Activated CD8-positive, alpha-beta memory T cell treated with anti-CD3 and anti-CD28 coated beads for 1 hour (primary cell): ENCODE measurements at places on chromosomes 2 and 18.

GRCh38 chr2:178241844-178242551 is 47.7 kb downstream of the OSBPL6 start:
- DNase-seq, result no peak

DNA sequence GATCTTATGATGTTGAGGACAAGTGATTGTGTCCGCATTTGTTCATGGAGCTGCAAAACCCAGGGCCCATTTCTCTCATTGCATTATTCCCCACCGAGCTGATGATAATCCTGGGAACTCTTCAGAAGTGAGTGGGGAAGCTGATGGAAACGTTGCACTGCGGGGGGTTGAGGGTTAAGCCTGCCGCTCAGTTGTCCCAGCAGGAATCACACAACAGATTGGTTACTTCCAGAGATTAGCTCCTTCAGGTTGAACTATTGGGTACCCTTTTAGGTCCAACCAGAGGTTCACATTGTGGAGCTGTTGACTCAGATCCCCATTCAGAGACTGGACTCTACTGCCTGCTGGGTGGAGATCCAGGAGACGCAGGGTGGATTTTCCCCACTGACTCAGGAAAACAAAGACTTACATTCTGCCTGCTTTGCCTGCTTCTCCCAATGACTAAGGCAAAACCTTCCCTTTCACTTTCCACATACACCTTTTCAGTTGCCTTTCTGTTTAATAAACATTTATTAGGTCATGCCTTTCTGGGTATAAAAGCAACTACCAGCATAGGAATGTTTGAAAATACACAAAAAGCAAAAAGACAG is 286.4 kb downstream of the TXNL1 start:
- no peak for DNase-seq

DNA sequence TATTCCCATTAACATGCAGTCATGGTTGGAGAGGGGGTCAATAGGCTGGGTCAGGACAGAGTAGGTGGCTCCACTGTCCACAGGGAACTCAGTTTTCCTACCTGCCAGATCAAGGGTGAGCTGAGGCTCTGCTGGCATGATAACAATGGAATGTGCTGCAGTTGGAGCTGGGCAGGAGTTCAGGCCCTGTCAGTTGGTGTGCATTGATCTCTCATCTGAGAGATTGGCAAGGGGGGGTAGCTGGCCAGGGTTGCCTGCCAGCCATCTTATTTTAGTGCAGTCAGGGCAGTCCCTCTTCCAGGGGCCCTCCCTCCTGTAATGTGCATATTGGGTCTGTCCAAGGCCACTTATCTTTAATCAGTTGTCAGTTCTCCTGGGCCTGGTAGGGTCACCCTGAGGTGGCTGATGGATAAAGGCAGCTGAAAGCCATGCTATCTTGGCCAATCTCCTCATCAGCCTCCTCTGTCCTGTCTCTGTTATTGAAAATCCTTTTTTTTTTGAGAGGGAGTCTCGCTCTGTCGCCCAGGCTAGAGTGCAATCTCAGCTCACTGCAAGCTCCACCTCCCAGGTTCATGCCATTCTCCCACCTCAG is 38.1 kb upstream of the CCBE1 start:
- no peak for DNase-seq

DNA sequence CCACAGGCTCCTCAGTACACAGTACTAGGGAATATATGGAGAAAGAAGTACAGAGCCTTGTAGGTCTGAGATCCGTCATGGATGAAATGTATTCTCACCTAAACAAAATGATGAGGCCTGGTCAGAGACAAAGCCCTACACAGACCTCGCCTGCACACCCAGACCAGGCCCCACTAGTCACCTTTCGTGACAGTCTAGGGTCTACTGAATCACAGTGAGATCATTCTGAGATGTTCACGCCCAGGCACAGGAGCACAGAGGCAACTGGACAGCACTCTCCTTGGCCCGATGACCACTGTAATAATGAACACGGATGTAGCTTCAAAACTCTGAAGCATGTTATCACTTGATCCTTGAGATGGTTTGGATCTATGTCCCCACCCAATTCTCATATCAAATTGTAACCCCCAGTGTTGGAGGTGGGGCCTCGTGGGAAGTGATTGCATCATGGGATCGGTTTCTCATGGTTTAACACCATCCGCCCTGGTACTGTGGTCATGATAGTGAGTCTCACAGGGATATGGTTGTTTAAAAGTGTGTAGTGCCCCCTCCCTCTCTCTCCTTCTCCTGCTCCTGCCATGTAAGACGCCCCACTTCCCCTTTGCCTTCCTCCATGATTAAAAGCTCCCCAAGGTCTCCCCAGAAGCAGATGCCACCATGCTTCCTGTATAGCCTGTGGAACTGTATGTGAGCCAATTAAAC is 15.1 kb downstream of the DOCK10 start:
- DNase-seq, result no peak

DNA sequence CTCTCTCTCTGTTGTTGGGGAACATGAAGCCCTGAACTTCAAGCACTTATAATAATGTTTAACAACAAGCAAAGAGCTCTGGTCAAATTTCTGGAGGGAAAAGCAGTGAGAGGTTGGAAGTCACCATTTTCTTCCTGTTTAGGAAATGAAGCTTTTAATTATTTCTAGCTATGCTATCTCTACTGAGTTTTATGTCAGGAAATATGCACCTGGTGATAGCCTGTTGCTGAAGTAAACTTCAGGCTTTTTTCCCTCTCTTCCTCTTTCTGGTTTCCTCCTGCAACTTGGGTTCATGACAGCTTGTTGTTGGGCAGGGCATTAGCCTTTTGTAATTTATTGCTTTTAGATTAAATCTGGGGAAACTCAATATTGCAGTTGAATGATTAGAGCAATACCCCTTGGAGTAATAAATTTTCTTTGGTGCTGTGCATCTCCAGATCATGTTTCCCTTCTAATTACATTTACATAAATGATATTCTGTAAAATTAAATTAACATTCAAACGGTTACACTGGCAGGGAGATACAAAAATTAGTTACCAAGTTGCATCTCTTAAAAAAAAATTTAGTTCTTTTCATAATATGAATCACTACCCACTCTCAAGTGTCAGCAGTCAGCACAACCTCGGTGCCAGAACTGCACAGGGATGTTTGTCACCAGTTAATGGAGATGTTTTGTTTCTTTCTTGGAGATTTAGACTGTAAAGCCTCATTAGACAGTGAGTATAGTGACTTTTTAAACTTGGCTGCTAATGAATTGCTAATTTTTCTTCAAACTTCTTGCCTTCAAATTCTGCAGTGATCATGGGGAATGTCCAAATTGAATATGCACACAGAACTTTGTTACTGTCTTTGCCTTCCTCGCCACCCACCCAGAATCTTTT is 466.6 kb upstream of the ETAA1 start:
- no peak for DNase-seq

DNA sequence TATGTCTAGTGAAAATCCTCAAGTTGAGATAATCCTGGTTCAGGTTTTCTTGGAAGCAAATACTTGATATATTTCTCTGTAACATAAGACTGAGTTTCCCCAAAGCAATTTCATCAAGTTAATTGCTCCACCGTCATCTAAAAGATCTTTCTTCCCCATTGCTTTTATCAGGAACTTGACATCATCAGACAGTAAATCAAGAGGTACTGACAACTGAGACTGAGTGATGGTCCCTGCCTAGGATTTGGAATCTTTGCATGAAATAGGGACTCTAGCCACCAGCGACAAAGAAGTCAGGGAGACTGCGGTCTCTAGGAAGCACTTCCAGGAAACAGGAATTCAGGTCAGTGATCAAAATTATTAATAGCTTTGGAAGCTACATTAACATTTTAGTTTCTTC is 43.4 kb upstream of the SCN1A start:
- no peak for DNase-seq

DNA sequence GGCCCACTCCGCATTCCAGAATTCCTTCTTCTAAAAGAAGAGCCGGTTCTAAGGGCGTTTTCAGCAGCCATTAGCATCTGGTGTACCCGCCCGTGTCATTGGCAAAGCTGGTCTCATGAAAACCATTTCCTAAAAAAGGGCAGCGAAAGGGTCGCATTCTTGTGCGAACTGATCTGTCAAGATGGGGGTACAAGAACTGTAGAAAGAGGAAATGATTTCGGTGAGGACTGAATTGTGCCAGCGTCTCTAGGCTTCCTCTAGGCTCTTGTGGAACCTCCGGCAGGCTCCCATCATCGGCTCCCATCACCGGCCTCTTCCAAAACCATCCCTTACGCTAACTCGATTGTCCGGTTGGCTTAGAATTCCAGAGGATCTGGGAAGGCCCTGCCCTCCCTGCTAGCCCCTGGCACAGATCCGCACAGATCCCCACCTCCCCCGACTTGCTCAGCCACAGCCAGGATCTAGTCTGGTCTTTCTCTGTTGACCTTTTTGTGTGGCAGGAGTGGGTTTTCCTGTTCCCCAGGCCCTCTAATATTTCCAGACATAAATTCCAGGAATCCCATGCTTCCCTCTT is 1.3 kb downstream of the RAB31 start:
- no peak for DNase-seq

- no peak for DNase-seq
These were observed 31.5 kb downstream of the MRPL33 start for GRCh38 chr2:27803046-27803445.

DNA sequence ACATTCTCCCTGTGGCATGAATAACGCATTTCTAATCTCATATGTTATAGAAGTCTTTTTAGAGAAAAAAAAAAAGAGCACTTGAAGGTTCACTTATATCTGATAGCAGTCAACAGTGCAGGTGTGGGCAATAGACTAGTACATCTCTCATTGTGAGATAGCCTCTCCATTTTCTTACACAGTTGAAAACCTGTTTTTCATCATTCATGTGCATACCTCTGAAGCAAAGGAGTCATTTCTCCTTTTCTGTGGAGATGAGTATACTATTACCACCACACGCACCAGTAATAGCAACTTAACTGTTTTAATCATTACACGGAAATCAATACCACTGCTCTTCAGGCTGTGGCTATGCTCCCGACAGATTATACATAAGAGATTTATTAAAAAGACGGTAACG is 1653.3 kb upstream of the TMEFF2 start:
- no peak for DNase-seq

DNA sequence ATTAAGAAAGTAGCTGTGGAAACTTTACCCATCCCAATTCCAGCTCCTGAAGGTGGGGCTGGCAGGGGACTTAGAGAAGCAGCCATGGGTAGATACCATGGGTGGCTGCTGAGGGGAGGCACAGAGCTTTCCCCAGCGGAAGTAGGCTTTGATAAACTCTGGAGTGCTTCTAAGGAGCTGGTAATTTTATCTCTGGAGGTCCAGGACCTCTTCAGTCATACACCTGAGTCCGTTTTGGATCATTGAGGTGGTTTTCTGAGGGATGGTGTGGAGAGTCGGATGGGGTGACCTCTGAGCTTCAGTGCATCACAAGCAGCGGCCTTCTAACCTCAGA is 36.7 kb upstream of the BMP10 start:
- DNase-seq, result no peak

DNA sequence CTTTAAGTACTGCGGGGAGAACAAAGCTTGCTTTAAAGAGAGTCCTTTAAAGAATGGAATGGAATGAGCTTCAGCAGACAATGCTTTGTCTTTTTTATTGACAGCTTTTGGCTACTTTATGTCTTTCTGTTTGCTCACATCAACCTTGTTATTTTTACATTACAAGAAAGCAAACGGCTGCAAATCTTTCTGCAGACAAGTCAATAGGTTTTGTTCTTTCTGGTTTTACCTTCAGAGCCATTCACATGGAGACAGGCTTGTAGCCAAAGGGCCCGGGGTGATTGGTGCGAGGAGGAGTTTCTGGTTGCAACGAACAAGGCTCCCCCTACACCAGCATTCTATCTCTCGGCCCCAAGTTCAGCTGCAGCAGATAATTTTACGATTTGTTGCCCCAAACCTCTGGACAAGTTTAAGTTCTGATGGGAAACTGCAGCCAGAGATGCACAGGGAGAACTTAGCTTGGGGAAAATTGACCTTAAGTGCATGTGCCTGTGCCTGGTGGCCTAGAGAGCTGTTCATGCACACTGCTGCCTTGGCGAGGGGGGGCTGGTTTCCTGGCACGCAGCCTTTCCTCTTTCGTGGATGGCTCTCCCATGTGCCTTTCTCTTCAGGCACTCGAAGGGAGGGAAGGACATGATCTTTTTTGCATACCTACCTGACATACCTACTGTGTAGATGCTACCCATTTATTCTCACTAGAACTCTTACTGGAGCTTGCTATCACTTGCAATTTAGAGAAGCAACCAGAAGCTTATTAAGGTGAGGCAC is 543.2 kb downstream of the DCDC2C start:
- DNase-seq, result no peak

GRCh38 chr2:15730545-15731212 is 139.0 kb downstream of the DDX1 start:
- no peak for DNase-seq

GRCh38 chr18:8673256-8674209 is 31.8 kb upstream of the MTCL1 start:
- no peak for DNase-seq

DNA sequence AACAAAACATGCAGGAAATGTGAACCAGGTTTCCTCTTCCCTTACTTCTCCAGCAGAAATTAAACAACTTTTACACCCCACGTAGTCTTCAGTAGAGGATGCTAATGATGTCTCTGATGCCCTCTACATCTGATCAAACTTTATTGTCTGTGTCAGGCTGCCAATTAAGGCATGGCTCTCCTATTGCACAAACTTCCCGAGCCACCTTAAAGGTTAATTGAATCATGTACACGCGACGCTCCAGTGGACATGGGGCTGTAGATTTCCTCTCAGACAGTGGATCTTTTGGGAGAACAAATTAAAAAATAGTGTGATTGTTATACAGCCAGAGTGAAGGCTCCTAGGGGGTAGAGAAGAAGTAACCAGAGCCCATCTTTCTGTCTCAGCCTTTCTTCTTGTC is 301.6 kb downstream of the SMAD2 start:
- DNase-seq, result no peak

- DNase-seq, result no peak
These were observed 46.6 kb downstream of the SLC30A6 start for GRCh38 chr2:32212295-32212694.

GRCh38 chr18:76913583-76913982 is 91.2 kb downstream of the ZNF236 start:
- DNase-seq, result no peak

DNA sequence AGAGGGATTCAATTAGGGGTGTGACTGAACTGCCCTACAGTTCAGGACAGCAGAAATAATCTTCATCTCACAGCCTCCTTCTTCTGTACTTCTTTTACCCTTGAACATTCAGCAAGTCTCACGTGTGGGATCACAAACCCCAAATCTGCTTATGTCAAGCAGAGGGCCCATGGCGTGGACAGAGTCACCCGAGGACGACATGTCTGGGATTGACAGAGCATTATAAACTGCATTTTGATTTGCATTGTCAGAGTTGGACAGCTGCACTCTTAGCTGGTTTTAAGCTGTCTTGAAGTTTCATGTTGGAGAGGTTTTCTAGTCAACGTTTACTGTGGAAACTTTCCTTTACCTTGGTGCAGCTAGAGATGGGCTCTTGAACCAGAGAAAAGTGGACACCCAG is 26.4 kb downstream of the MGAT5 start:
- no peak for DNase-seq

- DNase-seq, result no peak
These were observed 159.4 kb downstream of the MYO1B start for GRCh38 chr2:191404568-191404991.

- DNase-seq, result no peak
These were observed 15.1 kb downstream of the GRHL1 start for GRCh38 chr2:9966491-9967022.

GRCh38 chr2:132404056-132404455 is 12.5 kb upstream of the GPR39 start:
- DNase-seq, result no peak
